ENCODE measurements at places on chromosomes 1 and 21.

GRCh38 chr1:208515129-208515528 lies 270.9 kb upstream of the PLXNA2 start:
- no peak for DNase-seq

DNA sequence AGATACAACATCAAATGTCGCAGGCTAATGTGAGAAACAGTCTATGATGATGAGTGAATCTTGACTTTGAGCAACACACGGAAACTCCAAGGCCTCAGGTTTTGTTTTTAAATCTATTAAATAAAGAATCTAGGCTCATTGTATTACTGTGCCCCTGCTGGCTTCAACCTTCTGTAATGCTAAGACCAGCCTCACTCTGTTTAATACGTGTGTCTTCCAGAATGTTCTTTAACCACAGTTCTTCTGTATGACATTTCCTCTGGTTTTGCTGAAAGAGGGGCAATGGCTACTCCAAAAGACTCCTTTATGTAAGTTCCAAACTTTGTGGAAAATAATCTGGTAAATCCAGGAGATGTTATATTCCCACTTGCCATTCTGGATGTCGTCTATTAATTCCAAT lies 101.1 kb upstream of the TIAM1 start:
- no peak for DNase-seq

GRCh38 chr1:38269923-38270848 lies 223.6 kb upstream of the POU3F1 start:
- no peak for DNase-seq

- DNase-seq = no peak
These were observed 614.3 kb upstream of the ADAMTS5 start for GRCh38 chr21:27581168-27581567.

- DNase-seq = no peak
These were observed 18.4 kb downstream of the PRXL2B start for GRCh38 chr1:2604844-2605508.

Measured in CD4-positive, alpha-beta T cell treated with Interleukin-2 at 100 ng/mL for 4 hours (primary cell).